Stimulated activated CD4-positive, alpha-beta T cell treated with anti-CD3 and anti-CD28 coated beads, Interleukin-4, amount 100 ng/mL, for 48 hours (primary cell): ENCODE measurements at places on chromosomes 11 and 22.

- no peak for DNase-seq
Measured at GRCh38 chr11:8291421-8292350, 28.0 kb upstream of the LMO1 start.

DNA sequence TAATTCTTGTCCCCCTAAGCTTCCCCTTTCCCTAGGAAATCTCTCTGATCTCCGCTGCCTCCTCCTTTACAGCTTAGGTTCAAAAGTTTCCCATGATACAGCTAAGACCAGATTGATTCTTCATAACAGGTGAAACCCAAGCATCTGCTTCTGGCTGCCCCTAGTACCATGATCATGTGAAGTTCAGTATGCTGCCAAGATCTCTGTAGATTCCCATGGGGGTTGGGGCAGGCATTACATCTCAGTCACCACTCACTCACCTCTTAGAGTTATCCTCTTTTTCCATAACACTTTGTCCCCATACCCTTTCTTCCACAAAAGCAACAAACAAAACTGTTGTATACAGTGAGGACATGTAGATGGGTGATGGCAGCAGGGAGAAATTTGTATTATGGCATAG lies 44.0 kb downstream of the RRP8 start:
- DNase-seq: no peak

- DNase-seq: no peak
Measured at GRCh38 chr11:13054278-13054677, 45.2 kb downstream of the RASSF10 start.

GRCh38 chr11:121023848-121024751 lies at the start of gene TBCEL:
Gene TBCEL, plus strand, starts transcription at chr11:121024102. Its CDS starts 21,589 bp downstream, at chr11:121045691.
- DNase-seq: peak; percentile 80

DNA sequence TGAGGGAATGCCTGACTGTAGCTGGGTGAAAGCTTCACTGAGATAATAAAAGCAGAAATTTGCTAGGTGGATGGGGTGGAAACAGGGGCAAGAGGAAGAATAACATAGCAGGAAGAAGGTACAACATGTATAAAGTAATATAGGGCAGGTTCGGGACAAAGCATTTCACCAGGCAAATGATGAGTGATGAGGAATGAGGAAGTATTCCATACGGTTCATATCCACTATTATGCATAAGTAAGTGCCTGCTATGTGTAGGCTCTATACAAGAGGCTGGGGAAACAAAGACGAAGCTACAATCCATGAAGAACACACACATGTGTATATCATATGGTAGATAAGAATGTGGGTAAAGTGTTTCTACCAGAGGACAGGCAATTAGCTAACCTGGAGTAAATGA lies 7.9 kb downstream of the NDUFC2 start:
- DNase-seq: no peak

DNA sequence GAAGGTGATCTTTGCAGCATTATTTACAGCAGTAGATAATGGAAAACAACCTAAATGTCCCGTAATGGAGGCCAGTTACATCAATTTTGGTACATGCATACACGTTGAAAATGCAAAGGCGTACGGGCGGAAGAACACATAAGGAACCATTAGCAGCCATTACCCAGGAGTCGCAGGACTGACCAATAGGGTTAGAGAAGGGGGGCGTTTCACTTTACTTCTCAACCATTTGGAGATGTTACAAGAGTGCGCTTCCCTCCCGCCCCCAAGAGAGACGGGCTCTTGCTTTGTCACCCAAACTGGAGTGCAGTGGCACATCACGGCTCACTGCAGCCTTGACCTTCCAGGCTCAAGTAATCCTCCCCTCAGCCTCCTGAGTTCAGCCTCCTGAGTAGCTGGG lies 52.8 kb upstream of the SLC35C1 start:
- no peak for DNase-seq

GRCh38 chr11:17036666-17037658 lies 22.7 kb upstream of the PLEKHA7 start:
- DNase-seq: no peak

DNA sequence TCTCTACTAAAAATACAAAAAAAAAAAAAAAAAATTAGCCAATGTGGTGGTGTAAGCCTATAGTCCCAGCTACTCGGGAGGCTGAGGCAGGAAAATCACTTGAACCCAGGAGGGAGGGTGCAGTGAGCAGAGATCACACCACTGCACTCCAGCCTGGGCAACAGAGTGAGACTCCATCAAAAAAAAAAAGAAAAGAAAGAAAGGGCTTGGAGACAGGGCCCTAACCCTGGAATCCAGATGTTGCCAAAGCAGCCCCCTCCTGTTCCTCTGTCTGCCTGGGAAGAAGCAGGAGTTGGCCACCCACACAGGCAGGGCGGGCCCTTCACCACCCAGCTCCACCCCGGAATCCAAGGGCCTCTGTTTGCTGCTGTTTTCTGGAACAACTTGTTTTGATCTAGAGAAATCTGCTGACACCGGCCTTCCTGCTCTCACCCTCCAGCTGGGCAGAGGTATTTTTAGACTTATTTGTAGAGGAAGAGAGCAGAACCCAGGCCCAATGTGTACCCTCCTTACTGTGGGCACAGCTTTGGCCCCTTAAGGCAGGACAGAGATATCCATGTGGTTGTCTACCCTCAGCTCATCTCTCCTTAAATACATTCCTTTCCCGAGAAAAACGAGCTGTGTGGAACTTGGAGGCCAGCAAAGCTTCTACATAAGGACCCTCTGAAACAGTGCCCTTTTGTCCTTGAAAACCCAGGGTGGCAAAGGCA lies 2.7 kb upstream of the NEAT1 start:
- DNase-seq: peak; percentile 40

DNA sequence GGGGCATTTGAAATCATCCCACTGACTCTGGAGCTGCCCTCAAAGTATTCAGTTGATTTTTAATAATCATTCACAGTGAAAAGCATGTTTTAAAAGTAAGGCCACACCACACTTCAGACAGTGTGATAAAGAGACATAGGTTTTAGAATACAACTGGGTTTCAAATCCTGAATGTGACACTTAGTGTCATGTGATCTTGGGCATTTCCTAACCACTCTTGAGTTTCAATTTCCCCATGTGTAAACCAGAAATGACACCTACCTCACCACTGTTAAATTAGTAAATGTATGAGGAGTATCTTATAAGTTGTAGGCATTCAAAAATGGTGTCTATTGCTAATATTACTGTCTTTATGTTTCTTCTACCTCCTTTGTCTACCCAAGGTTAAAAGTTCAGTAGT lies 5.4 kb downstream of the TMEM123 start:
- DNase-seq: no peak

- DNase-seq: no peak
Measured at GRCh38 chr11:61375761-61376108, 13.6 kb downstream of the TMEM138 start.

DNA sequence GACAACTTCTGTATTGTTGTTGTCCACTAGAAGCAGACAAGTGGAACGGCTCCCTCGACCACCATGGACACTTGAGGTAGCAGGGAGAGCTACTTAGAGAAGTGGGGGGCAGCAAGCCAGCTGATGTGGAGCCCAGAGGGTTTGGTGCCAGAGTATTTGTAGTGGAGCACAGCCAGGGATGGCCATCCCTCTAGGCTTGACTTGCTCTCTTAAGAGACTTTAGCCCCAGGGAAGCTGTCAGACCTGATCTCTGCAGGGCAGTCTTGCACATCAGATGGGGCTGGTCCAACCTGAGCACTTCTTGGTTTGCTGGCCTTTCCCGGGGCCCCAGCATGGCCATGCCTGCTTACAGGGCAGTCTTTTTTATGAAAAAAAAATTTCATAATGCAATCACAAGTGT lies 15.0 kb upstream of the TMEM135 start:
- no peak for DNase-seq

DNA sequence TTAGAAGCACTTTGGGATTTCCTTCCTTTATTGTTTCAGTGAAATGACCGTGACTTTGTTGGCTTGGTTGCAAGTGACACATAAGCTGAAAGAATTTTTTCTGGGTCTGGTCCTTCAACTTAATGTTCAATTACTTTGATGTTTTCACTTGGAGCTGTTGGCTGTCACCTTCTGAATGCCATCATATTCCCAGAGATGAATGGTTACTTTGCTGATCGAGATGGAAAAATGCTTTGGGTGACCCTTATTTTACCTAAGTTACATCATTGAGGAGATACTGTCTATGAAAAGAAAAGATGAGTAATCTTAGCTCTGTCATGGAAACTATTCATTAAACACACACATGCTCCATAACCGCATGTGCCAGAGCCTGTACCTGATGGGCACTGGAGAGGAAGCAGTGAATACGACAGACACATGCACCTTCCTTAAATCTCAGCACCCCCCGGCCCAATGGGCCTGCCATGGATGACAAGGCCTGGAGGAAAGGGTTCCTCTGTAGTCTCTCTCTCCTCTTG lies 76.9 kb downstream of the TENM4 start:
- no peak for DNase-seq

DNA sequence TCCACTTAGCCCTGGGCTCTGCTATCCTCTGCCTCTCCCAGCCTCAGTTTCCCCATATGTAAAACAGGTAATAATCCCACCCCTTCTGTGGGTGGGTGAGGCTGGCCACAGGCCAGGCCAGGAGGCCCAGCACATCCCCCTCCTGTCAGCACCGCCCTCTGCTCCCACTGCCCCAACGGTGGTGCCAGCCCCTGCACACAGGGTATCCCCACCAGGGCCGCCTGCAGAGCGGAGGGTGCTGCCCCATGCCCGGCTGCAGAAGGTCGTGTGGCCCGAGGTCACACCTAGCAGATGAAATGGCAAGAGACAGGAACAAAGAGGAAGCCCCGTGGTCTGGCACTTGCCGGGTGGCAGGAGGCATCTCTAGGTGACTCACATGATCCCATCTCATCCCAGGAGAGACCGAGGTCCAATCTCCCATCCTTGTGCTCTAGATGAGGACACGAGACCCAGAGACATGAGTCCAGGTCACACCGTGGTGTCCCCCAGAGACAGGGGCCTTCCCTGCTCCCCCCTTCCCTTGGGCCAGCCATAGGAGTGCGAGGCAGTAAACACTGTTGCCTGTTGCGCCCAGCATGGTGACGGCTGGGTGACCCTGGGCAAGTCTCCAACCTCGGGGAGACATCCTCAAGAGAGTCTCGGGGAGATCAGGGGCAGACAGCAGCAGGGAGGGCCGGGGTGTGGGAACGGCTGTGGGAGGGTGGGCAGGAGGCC lies 27.2 kb upstream of the PPARA start:
- DNase-seq: no peak

GRCh38 chr11:18987454-18988231 lies 48.4 kb upstream of the MRGPRX1 start:
- no peak for DNase-seq
